ENCODE measurements at places on chromosomes 4 and X. TPM values are rescaled to one million over a fixed set of nuclear protein-coding genes. Genes with fewer than 3 reads are reported as not detected.

The NDST3 gene
- total RNA-seq: not detected

The SLC25A5 gene
- 114 TPM for total RNA-seq

The SYN1 gene
- 0.36 TPM for total RNA-seq

The SPANXN3 gene
- total RNA-seq: not detected

The PNMA6F gene
- total RNA-seq: not detected

The ATOH1 gene
- not detected for total RNA-seq

The S100G gene
- not detected for total RNA-seq

The IL13RA2 gene
- 102 TPM for total RNA-seq

The CTAG2 gene
- not detected for total RNA-seq

The SHROOM4 gene
- total RNA-seq: 4.3 TPM

The ATP5ME gene
- total RNA-seq: 117 TPM

The F8 gene
- total RNA-seq: 4.0 TPM

The OTC gene
- total RNA-seq: not detected

The CFAP99 gene
- 0.13 TPM for total RNA-seq

The RASL11B gene
- 0.20 TPM for total RNA-seq

The NUDT10 gene
- total RNA-seq: 1.2 TPM

The MMAA gene
- 6.2 TPM for total RNA-seq

The MAGEA11 gene
- not detected for total RNA-seq

The SULT1B1 gene
- total RNA-seq: 1.5 TPM

The AFAP1 gene
- 134 TPM for total RNA-seq

The SLC35A2 gene
- 19.7 TPM for total RNA-seq

The PAQR3 gene
- total RNA-seq: 20.5 TPM

The ANK2 gene
- 132 TPM for total RNA-seq

The GPR119 gene
- not detected for total RNA-seq

The ZNF630 gene
- total RNA-seq: 1.2 TPM

The FHL1 gene
- 268 TPM for total RNA-seq

The GPRIN3 gene
- 0.03 TPM for total RNA-seq

The CXorf66 gene
- not detected for total RNA-seq

The RRH gene
- not detected for total RNA-seq

The FRG2 gene
- total RNA-seq: not detected

The NEXMIF gene
- 0.03 TPM for total RNA-seq
